AG04450 (cell line): ENCODE measurements at places on chromosomes 3 and 15.

GRCh38 chr3:73547427-73548248, 77.1 kb downstream of the PDZRN3 start:
- DNase-seq = peak; percentile 82

GRCh38 chr3:195909644-195910498, 1.5 kb upstream of the TNK2 start:
- DNase-seq = no peak

DNA sequence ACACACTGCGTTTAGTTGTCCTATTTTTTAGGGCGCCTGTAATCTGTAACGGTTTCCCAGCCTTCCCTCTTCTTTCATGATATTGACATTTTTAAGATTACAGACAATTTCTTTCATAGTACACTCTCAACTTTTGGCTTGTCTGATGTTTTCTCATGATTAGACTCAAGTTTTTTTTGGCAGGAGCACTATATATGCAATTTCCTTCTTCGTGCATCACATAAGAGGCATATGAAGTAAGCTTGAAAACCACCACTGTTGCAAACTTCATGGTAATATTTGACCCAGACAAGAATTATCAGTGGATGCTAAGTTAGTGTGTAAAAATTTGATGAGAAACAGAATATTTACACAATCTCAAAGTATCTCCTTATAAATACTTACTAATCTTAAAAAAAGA, 119.2 kb upstream of the CMC1 start:
- no peak for DNase-seq

GRCh38 chr3:126758026-126758425, 54.0 kb downstream of the CHCHD6 start:
- no peak for DNase-seq

GRCh38 chr3:58691997-58692396, 25.4 kb upstream of the FAM3D start:
- DNase-seq = no peak

DNA sequence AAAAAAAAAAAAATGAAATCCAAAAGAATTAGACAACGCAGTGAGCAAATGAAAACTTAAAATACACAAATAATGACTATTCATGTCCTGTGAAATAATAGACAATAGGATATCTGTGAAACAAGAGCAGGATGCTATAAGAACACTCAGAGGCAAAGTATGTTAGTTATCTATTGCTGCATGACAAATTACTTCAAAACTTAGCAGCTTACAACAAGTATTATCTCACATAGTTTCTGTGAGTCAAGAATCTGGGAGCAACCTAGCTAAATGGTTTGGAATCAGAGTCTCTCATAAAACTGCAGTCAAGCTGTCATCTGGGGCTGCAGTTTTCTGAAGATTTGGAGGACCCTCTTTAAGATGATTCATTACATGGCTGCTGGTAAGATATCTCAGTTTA, 36.5 kb upstream of the ZMAT3 start:
- DNase-seq = peak; percentile 30

GRCh38 chr15:78750566-78750965, 60.7 kb downstream of the ADAMTS7 start:
- DNase-seq = no peak

DNA sequence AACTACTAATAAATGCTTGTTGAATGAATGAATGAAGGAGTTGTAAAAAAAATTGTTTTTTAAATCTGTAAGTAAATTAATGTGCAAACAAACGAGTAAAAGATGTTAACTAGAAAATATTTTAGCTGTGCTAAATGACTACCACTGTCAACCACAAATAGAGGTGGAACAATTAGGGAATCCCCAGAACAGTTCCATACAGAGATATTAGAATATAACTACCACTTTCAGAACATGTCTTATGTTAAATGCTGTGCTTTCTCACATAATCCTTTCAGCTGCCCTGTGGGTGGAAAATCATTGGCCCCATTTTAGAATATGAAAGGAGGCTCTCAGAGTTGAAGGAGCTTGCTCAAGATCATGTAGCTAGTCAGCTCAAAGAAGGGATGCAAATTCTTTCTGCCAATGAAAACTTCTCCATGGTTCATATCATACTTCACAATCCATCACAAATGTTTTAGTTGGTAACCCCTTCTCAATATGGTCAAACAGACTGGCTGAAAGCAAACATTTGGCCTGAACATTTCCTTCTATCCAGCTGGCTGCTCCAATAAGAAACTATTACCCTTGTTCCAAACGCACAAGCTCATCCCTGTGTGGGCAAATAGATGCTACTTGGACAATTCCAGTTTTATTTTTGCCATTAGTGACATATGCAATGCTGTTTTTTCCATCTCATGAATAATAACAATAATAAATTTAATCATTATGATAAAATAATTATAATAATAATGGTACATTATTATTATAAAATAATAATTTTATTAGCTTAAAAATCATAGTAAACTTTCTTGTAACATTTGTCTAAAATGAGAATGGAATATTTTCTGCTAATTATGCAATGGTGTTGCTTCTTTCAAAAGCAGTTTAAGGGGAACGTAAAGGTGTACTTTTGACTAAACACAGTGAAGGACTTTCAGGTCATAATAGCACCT, 290.4 kb upstream of the STT3B start:
- no peak for DNase-seq

DNA sequence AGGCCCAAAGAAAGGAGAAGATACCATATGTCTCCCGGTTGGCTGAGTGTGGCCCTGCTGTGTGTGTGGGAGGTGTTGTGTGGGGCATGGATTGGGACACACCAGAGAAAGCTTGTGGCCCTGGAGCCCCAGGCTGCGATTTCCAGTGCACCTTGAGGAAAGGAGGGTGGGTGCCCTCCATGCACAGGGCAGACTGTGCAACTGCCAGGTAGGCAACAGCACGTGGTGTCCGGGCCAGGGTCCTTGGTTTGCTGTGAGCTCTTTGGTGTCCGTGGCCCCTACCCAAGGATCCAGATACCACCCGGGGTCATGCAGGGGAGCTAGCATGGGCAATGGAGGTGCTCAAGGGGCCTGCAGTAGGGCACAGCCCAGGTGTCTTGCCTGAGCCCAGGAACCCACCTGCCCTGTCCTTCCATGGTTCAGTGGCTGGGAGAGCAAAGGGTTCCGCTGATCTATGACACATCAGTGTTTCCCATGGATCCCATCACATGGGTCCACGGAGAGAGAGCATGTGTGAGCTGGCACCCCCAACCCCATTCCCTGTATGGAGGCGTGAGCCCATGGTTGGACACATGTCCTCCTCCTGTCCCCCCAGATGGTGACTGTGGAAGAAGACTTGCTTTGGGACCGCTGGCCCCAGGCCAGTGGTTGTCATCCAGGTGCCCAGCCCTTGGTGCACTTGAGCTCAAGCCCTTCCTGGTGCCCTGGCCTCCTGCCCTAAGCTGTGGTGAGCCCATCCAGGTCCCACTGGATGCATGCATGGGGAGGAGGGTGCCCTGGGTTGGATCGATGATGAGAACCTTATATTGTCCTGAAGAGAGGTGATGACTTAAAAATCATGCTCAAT, 223.4 kb downstream of the SNRPN start:
- DNase-seq = no peak

- no peak for DNase-seq
Observed at GRCh38 chr3:95615592-95616310, 1198.6 kb upstream of the EPHA6 start.

GRCh38 chr3:193829781-193830180, 236.8 kb downstream of the OPA1 start:
- no peak for DNase-seq

- DNase-seq = no peak
Observed at GRCh38 chr3:72848703-72849081, 447 bp upstream of the SHQ1 start.

- no peak for DNase-seq
Observed at GRCh38 chr15:77641999-77642398, 9.3 kb upstream of the LINGO1 start.

- DNase-seq = no peak
Observed at GRCh38 chr15:60799885-60800284, 320.9 kb upstream of the ICE2 start.

DNA sequence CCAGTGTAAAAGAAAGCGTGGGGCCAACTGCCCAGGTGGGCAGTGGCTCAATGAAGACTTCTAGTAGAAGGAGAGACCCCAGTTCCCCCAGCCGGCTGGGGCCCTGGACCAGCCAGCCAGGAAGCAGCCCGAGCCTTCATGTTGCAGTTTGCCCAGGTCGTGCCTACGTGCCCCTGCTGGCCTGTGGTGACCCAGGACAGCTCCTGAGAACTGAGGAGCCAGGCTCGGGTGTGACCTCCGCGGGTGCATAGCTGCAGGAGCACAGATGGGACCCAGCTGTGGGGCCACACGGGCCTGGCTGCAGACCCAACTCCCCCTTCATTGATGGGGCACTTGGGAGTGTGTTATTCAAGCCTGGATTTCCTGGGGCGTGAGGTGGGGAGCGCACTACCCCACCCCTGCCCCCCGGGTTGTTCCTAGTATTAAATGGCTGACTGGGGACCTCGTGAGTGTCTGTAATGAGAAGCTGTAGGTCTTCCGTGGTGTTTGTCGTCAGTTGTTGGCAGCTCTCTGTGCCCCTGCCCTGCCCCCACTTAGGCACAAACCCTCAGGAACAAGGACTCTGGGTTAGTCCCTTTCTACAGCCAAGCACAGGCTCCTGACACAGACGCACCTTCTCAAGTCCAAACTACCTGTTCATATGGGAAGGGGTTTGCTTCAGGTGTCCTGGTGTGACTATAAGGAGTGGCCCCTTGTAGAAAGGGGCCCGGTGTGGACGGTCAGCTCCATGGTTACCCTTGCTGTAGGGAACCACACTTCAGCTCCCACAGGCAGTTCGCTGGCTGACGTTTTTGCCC, 39.1 kb downstream of the IDH2 start:
- no peak for DNase-seq

- peak; percentile 33 for DNase-seq
Observed at GRCh38 chr3:171967137-171967783, 72.1 kb upstream of the FNDC3B start.

DNA sequence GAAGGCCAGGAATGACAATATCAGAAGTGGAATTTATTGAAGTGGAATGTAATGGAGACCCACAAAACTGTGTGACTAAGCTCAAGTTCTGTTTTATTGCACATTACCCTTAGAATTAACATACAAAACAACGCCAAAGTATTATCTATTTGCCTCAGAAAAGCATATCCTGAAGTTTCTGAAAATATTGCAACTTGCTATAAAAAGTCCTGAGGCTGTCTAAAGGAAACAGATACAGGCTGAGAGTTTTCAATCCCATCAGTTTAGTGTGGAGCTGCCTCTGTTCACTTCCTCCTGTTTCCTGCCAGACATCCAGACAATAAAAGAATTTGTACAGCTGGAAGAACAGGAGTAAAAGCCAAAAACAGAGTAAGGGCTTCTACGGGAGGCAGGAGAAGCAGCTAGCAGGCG, 108.8 kb downstream of the FBN1 start:
- no peak for DNase-seq

- DNase-seq = no peak
Observed at GRCh38 chr3:64351713-64352638, 126.7 kb upstream of the PRICKLE2 start.

GRCh38 chr3:21847005-21847404, 96.0 kb upstream of the ZNF385D start:
- DNase-seq = no peak

GRCh38 chr15:62588938-62589670, 424.0 kb upstream of the C2CD4B start:
- DNase-seq = no peak

GRCh38 chr3:53164911-53165310, 3.9 kb downstream of the PRKCD start:
- no peak for DNase-seq

DNA sequence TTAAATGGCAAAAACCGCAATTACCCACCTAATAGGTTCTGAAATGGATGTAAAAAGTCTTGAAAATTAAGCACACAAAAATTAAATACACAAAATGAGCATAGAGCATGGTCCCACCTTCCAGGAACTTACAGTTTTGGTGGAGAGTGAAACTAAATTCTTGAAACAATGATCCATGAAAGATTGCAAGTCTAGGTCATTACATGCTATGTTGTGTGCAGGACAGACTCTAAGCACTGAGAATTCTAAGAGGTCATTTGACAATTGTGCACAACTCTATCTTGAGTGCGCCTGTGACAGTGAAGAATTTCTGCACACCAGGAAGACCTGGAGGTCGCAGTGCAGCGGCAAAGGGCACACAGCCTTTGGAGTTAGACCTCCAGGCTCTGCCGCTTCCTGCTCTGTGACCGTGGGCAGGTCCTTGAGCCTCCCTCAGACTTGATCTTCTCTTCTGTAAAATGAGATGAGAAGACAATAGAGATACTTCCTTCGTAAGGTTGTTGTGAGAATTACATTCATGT, 153.3 kb upstream of the TPM1 start:
- no peak for DNase-seq

- DNase-seq = no peak
Observed at GRCh38 chr3:10421996-10422395, 83.4 kb downstream of the ATP2B2 start.

DNA sequence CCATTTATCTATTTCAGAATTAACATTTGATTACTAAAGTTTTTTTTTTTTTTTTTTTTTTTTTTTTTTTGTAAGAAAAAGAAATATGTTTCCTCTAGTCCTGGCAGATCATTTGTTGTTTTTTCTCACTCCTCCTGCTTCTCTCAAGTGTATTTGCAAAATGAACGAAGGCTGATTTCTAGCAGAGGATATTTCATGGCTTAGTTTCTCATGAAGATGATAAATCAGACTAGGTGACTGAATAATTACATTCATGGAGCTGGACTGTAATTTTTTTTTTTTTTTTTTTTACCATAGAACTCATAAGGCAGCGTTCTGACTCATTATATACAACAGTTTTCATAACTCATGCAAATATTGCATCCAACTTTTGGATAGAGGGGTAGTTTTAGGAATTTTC, 332.5 kb upstream of the SEMA6D start:
- no peak for DNase-seq

DNA sequence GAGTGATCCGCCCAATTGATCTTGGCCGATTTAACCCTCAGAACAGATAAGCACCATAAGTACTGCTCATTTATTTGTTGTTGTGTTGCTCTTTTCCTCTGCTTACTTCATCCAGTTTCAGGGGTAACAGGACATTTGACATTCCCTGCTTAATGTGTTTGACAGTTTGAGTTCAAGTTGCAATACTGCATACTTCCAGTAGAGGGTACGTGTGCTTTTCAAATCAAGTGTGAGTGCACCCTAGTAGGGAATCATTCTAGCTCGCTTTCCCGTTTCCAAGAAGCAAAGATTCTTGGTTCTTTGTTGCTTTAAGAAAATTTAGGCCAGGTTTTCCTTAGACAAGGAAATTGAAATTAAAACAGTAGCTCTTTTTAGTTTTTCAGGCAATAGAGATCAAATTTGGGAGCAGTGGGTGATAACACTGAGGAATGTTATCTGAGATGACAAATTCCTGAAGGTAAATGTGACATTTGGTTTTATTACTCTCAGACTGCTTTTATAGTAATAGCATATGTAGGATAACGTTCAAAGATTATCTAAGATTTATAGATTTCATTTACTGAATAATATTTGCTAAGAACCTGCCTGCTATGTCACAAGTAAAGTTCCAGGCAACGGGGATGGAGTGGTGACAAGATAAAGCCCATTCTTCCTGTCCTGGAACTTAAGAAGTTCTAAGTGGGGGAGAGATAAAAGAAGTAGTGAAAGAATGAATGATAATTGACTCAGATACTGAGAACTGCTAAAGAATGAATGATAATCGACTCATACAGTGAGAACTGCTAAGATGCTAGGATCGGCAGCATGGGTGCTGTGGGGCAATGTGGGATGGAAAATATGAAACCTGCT, 73.3 kb downstream of the SYNPR start:
- peak; percentile 24 for DNase-seq

- DNase-seq = no peak
Observed at GRCh38 chr3:147655236-147655635, 246.1 kb downstream of the ZIC1 start.
